ENCODE measurements at places on chromosomes 5 and 9.
A peak's percentile ranks its signal among the peaks of the same experiment; 100 is the strongest.

- H3K4me1 ChIP-seq, result peaks cover 32% of the 10 kb centered on the region
- DNase-seq, result no peak
- H3K36me3 ChIP-seq, result peaks cover 23% of the 10 kb centered on the region
- H3K4me3 ChIP-seq, result peak overlapping the region; percentile 88
Measured at GRCh38 chr9:137575716-137576411, 2.9 kb downstream of the DPH7 start.

DNA sequence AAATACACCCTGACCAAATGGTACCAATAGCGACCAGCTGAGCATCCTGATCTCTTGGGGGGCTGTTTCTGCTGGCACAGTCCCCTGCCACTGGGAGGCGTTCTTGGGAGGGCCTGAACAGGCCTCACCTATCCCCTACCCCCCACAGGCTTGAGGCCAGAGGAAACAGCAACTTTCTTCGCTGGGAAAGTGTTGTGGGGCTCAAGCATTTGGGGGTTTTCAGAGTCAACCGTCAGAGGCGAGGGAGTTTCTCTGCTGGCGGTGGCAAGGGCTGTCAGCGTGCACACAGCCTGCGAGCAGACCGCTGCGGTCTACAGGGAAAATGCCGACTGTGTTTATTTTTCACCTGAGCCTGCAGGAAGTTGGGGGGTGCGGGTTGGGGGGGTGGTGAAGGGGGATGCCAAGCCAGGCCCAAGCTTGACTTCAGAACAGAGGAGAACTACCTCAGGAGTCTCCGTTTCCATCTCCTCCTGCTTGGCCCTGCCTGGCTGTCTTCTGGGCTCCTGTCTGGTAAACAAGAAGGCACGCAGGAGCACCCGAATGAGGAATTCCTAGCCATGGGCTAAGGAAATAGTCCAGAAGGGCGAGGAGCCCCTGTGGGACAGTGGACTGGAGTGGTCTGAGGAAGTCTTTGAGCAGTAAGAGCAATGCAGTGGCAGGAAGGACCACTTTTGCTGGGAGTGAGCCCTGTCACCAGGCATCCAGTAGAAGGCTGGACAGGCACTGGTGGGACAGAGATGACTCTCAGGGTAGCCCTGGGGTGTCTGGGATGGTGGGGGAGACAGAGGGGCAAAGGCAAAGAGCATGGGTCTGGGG, 18.1 kb downstream of the TCF7 start:
- peak; percentile 74 for DNase-seq
- H3K27ac ChIP-seq, result peak overlapping the region; percentile 86
- H3K36me3 ChIP-seq, result peaks cover 34% of the 10 kb centered on the region
- peak overlapping the region; percentile 64 for H3K4me3 ChIP-seq

GRCh38 chr9:89955144-89955543, 350.3 kb downstream of the GADD45G start:
- no peaks in the 10 kb centered on the region for H3K36me3 ChIP-seq
- peaks cover 2% of the 10 kb centered on the region for H3K27me3 ChIP-seq
- peaks cover 11% of the 10 kb centered on the region for H3K4me1 ChIP-seq
- H3K27ac ChIP-seq, result no peak overlapping the region

DNA sequence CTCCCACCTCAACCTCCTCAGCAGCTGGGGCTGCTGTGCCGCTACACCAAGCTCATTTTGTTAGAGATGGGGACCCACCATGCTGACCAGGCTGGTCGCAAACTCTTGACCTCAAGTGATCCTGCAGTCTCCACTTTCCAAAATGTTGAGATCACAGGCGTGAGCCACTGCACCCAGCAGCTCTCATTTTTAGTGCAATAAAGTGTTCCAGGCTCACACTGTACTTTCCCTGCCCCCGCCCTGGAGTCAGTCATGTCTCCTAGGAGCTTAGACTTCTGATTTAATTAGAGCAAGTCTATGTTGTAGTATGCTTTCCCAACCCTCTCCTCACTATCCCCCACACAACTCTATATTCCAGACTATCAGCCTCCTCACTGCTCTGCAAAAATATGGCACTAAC, 238.0 kb upstream of the ACTBL2 start:
- H3K27ac ChIP-seq, result no peak overlapping the region
- no peak overlapping the region for H3K4me3 ChIP-seq
- DNase-seq, result no peak
- no peaks in the 10 kb centered on the region for H3K36me3 ChIP-seq

DNA sequence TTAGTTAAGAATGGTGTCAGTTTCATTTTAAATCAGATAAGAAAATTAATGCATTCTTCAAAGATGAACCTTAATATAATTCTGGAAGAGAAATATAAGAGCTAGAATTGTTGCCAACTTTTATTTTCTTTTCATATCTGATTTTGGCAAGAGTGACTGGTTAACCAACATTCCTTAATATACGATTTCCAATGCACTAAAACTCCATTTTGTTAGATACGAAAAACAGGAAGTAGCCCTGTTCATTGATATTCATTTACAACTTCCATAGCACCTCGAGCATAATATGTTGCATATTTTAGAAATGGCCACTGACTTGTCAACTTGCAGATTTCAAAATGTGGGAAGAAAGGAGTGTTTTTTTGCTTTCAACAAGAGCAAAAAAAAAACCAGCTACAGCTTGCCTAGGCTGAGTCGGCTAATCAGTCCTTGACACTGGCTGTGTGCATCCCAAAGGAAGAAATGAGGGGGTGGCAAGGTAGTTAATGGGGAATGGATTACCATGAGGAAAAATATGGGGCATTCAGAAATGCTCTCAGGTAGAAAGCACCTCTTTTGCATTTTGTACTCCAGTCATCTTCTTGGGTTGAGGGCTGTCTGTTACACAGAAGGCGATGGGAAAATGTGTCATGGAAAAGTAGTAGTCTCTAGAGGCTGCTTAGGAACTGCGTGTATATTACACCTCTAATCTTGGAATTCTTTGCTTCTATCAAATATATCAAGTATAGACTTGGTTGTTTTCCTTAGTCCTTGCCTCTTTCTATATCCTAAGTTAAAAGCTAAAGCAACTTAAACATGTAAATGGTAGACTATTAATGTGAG, 3.9 kb downstream of the MAP3K1 start:
- H3K36me3 ChIP-seq, result peaks cover 21% of the 10 kb centered on the region
- H3K4me1 ChIP-seq, result peaks cover 62% of the 10 kb centered on the region
- peak overlapping the region; percentile 6 for H3K27ac ChIP-seq
- no peaks in the 10 kb centered on the region for H3K27me3 ChIP-seq
- peak overlapping the region; percentile 72 for H3K4me3 ChIP-seq

DNA sequence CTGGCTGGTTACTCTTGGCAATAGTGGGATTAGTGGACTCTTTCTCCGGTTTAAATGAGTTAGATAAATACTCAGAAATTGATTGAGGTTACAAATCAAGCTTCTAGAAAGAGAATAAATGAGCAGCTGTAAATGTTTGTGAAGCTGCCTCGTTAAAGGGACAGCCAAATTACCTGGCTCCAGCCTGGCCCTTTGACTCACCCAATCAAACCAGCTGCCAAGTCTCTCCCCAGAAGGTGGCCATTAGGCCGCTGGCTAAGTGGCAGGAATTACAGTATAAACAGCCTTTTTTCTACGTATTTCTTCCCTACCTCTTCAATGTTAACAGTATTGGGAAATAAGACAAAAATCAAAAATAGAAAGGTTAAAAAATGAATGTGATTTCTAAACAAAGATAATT, 46.0 kb upstream of the SRFBP1 start:
- H3K4me3 ChIP-seq, result no peak overlapping the region
- H3K36me3 ChIP-seq, result no peaks in the 10 kb centered on the region
- H3K4me1 ChIP-seq, result no peaks in the 10 kb centered on the region
- DNase-seq, result no peak
- H3K27me3 ChIP-seq, result peaks cover 4% of the 10 kb centered on the region
- H3K27ac ChIP-seq, result no peak overlapping the region

DNA sequence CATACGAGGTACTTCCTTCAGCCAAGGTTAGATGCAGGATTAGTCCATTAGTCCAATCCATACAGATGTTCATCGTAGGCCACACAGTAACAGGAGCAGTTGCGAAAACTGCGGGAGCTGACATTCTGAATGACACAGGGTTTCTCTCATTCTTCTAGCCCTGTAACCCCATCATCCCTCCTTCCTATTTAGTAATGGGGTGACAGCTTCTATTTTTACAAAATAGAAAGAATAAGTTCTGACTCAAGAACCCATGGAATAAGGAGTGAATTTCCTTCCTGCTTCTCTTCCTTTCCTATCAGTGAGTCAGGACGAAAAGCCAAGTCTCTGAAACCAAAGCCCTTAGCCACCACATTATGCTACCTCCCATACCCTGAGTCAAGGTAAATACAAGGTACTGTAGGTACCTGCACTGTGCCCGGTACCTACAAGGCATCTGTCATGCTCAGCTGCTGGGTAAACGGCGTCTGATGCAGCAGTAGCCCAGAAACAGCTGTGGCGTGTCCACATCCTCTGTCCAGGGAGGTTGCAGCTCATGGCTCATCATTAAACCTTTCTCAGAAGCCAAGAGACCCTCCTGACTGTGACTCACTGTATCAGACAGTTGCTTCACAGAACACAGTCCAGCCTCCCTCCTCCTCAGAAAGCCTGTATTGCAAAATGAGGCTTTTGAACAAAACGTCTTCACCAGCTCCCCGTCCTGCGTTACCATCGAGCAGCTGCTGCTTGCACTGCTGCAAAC, 84.2 kb downstream of the ESM1 start:
- H3K27me3 ChIP-seq, result peaks cover 57% of the 10 kb centered on the region
- peaks cover 2% of the 10 kb centered on the region for H3K36me3 ChIP-seq
- no peak overlapping the region for H3K27ac ChIP-seq
- peaks cover 33% of the 10 kb centered on the region for H3K4me1 ChIP-seq
- DNase-seq, result no peak
- H3K4me3 ChIP-seq, result no peak overlapping the region

- H3K27me3 ChIP-seq, result no peaks in the 10 kb centered on the region
- H3K4me3 ChIP-seq, result no peak overlapping the region
- peaks cover 17% of the 10 kb centered on the region for H3K4me1 ChIP-seq
- H3K27ac ChIP-seq, result no peak overlapping the region
- peaks cover 34% of the 10 kb centered on the region for H3K36me3 ChIP-seq
Measured at GRCh38 chr5:66882606-66883227, 286.5 kb downstream of the MAST4 start.

DNA sequence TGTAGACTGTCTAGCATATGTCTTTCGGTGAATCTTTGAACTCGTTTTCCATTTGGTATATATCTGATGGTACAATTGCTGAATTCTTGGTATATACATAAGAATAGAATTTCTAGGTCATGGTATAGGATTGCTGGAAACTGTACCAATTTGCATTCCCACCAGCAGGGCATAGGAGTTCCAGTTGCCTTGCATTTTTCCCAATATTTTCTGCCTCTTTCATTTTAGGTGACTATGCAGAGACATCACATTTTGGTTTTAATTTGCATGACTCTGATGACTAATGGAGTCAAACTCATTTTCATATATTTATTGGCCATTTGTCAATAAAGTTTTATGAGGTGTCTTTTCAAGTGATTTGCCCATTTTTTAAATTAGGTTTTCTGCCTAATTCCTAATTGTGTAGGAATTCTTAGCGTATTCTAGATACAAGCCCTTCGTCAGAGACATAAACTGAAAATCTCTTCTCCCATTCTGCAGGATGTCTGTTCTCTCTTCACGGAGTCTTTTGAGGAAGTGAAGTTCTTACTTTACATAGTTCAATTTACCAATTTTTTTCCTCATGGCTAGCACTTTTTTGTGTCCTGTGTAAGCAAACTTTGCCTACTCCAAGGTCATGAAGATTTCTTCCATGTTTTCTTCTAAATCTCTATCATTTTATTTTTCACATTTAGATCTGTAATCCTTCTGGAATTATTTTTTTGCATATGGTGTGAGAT, 28.9 kb upstream of the PDCD1LG2 start:
- H3K4me1 ChIP-seq, result peaks cover 13% of the 10 kb centered on the region
- peaks cover 2% of the 10 kb centered on the region for H3K27me3 ChIP-seq
- peaks cover 1% of the 10 kb centered on the region for H3K36me3 ChIP-seq
- H3K27ac ChIP-seq, result no peak overlapping the region

GRCh38 chr9:1340390-1340789, 290.2 kb downstream of the DMRT2 start:
- no peak overlapping the region for H3K4me3 ChIP-seq
- H3K27ac ChIP-seq, result no peak overlapping the region
- no peaks in the 10 kb centered on the region for H3K36me3 ChIP-seq
- no peaks in the 10 kb centered on the region for H3K4me1 ChIP-seq

DNA sequence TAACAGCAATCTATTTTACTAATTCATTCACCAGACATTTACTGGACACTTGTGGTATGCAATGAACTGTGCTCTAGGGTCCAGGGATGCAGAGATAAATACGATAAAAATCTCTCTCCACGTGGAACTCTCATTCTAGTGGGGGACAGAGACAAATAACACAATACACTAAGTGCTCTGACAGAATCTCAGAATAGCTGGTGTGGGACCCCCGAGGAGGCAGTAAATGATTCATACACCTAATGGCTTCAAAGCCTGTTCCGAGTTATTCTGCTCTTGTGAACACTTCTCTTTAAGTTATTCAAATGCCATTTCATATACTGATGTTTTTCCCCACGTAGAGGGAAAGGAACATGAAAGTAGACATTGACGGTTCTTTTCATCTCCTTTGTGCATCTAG, 302.0 kb upstream of the PDE4D start:
- H3K27ac ChIP-seq, result no peak overlapping the region
- DNase-seq, result no peak
- no peak overlapping the region for H3K4me3 ChIP-seq
- H3K27me3 ChIP-seq, result no peaks in the 10 kb centered on the region
- no peaks in the 10 kb centered on the region for H3K4me1 ChIP-seq
- H3K36me3 ChIP-seq, result no peaks in the 10 kb centered on the region

Measured in activated T-helper 1 cell treated with anti-CD3 and anti-CD28 coated beads, Interleukin-12 subunit alpha, Interleukin-12 subunit beta, Interleukin-2, Interleukin-4 antibody, amounts not matched to agents 30 ng/mL and 10 ng/mL and 1 ng/mL, durations not matched to agents 14 hours and 24 hours and 36 hours (primary cell).